Stimulated activated CD8-positive, alpha-beta memory T cell treated with anti-CD3 and anti-CD28 coated beads, Interleukin-2, amount 100 ng/mL, for 1 hour (primary cell): ENCODE measurements at places on chromosomes 5 and 9.

GRCh38 chr5:125249400-125249799 is 503.0 kb upstream of the ZNF608 start:
- DNase-seq: no peak

GRCh38 chr9:16656432-16657169 is 213.9 kb downstream of the BNC2 start:
- no peak for DNase-seq

GRCh38 chr5:78003919-78004318 is 227.8 kb upstream of the TBCA start:
- no peak for DNase-seq

- DNase-seq: no peak
Measured at GRCh38 chr9:99181206-99181605, 40.5 kb downstream of the ALG2 start.

- no peak for DNase-seq
Measured at GRCh38 chr9:33264003-33264472, 470 bp downstream of the BAG1 start.

DNA sequence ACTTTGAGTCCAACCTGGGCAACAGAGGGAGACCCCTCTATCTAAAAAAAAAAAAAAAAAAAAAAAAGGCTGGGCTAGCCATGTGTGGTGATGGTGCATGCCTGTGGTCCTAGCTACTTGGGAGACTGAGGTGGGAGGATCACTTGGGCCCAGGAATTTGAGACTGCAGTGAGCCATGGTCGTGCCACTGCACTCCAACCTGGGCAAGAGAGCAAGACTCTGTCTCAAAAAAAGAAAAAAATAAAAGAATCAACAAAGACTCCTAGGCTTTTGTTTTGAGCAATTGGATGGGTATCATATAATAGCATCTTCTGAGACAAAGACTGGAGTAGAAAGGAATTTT is 481.7 kb upstream of the PAPPA start:
- no peak for DNase-seq

GRCh38 chr5:150303660-150304386 is 1.1 kb upstream of the ARSI start:
- DNase-seq: no peak

DNA sequence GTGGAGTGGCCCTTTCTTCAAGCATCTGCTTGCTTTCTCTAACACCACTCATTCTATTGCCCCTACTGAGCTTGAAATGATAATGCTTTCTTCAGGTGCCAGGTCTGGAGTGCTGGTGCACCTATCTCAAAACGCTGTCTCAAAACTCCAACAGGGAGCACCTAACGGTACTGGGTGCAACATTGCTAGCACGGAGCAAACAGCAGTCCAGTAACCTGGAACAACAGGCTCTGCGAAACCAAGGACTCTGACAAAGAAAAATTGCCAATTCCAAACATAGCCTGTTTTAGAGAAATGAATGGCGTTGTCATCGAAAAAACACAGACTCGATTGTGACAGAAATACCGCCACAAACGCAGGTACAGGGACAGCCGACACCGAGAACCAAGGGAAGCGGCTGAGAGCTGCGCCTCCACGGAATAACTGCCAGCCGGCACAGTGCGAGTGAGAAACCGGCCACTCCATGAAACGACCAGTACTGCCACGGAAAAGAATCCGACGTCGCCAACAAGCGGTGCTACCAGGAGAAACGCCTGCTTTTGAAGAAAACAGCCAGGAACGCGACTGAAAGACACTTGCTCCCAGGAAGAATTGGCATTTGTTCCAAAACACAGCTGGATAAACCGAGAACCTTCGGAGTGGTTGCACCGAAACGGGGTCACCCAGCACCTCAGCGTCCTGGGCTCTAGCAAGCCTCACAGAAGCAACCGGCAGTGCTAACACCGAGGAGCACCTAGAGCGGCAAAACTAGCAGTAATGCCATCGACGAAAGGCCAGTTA is 3.1 kb downstream of the ANXA2R start:
- no peak for DNase-seq
